ENCODE measurements at places on chromosomes 2 and 18. TPM values are rescaled to one million over a fixed set of nuclear protein-coding genes. Genes with fewer than 3 reads are reported as not detected.

DNAH7 gene
- 1.4 TPM for total RNA-seq

KLHL41 gene
- total RNA-seq, result 0.17 TPM

ALPG gene
- 0.45 TPM for total RNA-seq

TCF4 gene
- total RNA-seq, result 1.5 TPM

MALT1 gene
- total RNA-seq, result 9.7 TPM

CHPF gene
- total RNA-seq, result 31.8 TPM

ACMSD gene
- not detected for total RNA-seq

C2orf80 gene
- not detected for total RNA-seq

SLC5A6 gene
- total RNA-seq, result 64.6 TPM

RAD51AP2 gene
- not detected for total RNA-seq

DSC3 gene
- 1.2 TPM for total RNA-seq

ADCYAP1 gene
- total RNA-seq, result not detected

SCN2A gene
- total RNA-seq, result not detected

UGT1A5 gene
- total RNA-seq, result not detected

CHRND gene
- total RNA-seq, result not detected

IFT172 gene
- 8.0 TPM for total RNA-seq

COBLL1 gene
- 4.5 TPM for total RNA-seq

TMEM247 gene
- total RNA-seq, result not detected

SMCHD1 gene
- total RNA-seq, result 14.4 TPM

LOXHD1 gene
- total RNA-seq, result not detected

GPR35 gene
- 0.65 TPM for total RNA-seq

HOXD9 gene
- total RNA-seq, result 1.4 TPM

CTDP1 gene
- total RNA-seq, result 15.5 TPM

DOK6 gene
- total RNA-seq, result not detected

GPR155 gene
- total RNA-seq, result 0.26 TPM

ORC4 gene
- 36.2 TPM for total RNA-seq

SPDYA gene
- total RNA-seq, result 0.15 TPM

COL5A2 gene
- total RNA-seq, result 41.6 TPM

ACOXL gene
- total RNA-seq, result not detected

BOK gene
- 33.3 TPM for total RNA-seq

LBH gene
- 61.0 TPM for total RNA-seq

CTAGE1 gene
- not detected for total RNA-seq

CMPK2 gene
- total RNA-seq, result 1.3 TPM

SERPINB4 gene
- total RNA-seq, result 0.07 TPM

ZNF514 gene
- 7.4 TPM for total RNA-seq

C2orf15 gene
- total RNA-seq, result 0.64 TPM
